ENCODE measurements at places on chromosomes 5 and 9.

DNA sequence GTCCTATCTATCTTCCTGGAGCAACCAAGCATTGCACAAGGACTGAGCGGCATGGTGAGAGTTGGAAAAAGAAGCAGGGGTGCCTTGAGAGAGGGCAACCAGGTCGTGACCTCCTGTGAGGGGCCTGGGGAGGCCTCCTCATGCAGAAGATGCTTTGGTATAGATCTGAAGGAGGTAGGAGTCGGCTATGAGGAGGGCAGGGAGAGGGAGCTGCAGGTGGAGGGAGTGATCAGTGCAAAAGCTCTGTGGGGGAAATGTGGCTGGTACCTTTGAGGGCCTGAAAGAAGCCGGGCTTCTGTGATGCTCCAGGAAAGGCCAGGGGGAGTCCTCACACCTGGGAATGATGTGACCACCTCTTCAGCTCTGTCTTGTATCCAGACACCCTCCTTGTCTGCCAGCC is 3.6 kb upstream of the SLC25A48 start:
- DNase-seq: no peak

GRCh38 chr5:168300326-168301182 is 9.1 kb downstream of the WWC1 start:
- DNase-seq: no peak

DNA sequence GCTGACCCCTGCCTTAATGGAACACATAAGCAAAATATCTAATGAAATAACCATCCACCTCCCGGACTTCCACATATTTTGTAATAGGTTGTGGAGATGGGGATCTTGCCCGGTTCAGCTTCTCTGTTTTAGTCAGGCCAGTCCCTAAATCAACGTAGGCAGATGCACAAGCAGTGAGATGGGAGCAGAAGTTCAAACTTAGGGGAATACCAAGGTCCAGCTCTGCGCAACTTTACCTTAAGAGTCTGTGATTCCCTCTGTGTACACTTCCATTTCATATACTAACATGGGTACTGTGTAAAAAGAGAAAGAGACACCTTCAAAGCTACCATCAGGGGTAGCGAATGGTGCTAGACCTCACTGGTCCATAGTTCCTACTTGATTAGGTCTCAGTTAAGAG is 110.9 kb downstream of the NTRK2 start:
- no peak for DNase-seq

GRCh38 chr9:6428940-6429889 is 16.2 kb downstream of the UHRF2 start:
- no peak for DNase-seq

DNA sequence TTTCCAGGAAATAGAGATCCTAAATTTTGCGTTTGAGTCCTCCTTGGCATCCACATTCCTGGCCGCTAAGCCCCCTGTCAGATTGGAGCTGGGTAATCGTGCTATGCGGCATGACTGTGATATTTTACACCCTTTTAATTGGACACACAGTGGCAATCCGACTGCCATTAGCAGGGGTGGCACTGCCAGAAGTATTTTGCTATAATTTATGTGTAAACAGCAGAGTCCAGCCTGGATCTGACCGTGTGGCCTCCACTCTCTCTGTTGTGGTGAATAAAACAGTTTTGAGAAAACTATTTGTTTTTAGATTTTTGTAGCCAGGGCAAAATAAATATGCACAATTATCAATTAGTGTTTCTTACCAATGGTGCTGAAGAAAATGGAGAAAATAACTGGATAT is 281.0 kb upstream of the IRX2 start:
- no peak for DNase-seq

GRCh38 chr5:134521841-134522240 is 3.6 kb upstream of the JADE2 start:
- DNase-seq: no peak

DNA sequence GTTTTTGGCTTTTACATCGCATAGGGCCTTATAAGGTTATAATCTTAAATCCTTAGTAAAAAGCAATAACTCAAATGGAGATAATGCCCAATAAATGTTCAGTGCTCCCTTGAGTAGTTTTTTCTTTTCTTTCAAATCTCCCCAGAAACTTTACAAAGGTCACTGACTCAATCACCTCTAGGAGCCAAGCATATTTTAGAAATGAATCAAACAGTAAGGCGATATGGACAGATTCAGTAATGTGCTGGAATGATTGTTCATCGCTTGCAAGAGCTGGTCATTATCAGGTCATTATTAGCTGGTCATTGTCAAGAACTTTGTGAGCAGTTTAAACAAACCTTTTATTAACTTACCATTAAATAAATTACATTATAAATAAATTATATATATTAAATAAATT is 130.4 kb upstream of the SLIT3 start:
- DNase-seq: no peak

DNA sequence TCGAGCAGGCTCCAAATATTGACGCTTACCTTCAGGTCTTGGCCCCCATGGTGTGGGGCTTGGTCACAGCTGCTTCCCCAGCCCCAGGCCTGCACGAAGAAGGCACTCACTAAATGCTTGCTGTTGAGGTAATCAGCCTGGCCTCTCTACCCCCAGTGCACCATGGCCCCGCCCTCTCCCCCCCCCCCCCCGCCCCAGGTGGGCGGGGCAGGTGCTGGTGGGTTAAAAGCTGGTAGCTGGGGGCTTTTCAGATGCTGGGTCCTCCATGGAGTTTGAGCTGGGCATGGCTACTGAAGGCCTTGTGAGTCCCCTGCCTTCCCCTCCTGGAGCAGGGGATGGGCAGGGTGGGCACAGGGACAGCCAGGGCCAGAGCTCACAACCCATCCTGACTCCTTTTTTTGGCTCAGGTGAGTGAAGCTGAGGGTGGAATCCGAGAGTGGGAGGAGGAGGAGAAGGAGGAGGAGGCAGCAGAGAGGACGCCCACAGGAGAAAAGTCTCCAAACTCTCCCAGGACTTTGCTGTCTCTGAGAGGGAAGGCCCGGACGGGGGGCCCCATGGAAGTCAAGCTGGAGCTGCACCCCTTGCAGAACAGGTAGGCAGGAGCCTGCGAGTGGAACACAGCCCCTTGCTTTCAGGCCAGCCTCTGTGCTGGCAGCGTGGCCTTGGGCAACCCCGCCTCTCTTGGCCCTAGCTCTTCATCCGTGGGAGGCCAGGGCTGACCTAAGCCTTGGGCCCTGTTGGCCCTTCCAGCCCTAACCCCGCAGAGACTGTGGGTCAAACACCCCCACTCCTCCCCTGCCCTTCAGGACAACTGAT is 4.4 kb upstream of the TSPAN17 start:
- DNase-seq: no peak

- no peak for DNase-seq
Measured at GRCh38 chr9:137816531-137817235, 60.9 kb upstream of the CACNA1B start.

DNA sequence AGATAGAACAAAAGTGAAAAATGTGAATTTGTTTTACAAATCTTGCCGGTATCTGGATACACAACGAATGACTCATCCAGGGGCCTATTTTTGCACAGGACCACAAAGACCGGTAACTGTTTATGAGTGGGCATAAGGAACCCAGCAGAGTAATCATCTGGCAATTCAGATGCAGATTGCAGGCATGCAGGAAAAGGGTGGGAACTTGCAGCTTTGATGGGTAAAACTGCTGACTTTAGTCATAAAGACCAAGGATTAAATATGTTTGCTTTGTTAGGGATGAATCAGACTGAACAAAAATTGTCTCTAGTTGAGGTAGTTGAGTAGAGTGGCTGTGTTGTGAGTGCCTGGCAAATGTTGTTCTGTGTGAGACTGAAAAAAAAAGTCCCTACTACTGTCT is 309.6 kb upstream of the CCNH start:
- DNase-seq: no peak

GRCh38 chr5:132296412-132297016 is 2.3 kb downstream of the SLC22A4 start:
- no peak for DNase-seq

DNA sequence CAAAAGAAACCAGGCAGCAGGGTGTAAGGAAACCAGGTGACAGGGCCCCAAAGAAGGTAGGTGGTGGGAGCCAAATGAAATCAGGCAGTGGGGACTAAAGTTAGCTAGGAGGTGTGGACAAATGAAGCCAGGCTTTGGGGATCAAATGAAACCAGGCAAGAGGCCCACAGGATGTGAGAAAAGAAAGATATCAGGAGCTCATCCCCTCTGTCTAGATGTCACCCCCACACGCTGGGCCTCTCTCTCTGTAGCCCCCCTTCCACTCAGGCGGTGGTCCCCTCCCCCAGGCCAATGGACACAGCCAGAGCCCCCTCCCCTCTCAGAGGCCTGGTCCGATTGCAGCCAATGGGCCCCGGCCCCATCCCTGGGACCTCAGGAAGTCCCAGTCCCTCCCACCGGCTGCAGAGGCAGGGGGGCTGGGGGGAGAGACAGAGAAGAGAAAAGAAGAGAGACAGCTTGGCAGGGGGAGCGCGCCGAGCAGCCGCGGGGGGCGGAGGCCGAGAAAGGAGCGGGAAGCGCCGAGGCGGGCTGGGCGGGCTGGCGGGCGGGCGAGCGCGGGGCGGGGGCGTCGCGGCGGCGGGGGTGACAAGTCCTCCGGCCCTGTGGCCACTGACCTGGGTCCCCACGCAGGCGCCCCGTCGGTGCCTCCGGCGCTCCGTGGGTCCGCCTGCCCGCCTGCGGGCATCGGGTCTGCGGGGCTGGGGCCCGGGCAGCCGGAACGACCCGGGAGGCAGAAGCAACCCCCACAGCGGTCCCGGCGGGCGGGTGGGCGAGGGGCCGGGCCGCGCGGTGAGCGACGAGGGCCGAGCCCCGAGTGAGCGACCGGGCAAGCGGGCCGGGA is 11.9 kb downstream of the CNTFR start:
- no peak for DNase-seq

DNA sequence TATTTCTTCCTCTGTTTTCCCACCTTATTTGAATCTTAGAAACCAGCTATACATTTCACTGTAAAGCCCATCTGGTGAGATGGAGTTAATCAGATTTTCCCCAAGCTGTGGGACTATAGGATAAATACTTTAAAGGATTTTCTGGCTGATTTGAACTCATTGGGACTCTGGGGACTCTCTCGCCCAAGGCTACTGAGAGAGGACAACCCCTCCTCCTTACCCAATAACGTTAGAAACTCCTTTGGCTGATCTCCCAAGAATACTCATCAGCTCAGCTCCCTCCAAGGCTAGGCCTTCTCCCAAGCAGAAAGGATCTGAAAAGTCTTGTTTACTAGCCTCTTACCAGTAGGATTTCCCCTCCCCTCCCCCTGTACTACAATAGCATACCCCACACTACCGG is 1.5 kb upstream of the GLRA1 start:
- no peak for DNase-seq

- DNase-seq: no peak
Measured at GRCh38 chr9:99896119-99896518, 10.3 kb upstream of the STX17 start.

Data from D721Med (cell line).